Upper lobe of left lung (tissue), 6 donors: ENCODE measurements at places on chromosomes 2 and 18.

DNA sequence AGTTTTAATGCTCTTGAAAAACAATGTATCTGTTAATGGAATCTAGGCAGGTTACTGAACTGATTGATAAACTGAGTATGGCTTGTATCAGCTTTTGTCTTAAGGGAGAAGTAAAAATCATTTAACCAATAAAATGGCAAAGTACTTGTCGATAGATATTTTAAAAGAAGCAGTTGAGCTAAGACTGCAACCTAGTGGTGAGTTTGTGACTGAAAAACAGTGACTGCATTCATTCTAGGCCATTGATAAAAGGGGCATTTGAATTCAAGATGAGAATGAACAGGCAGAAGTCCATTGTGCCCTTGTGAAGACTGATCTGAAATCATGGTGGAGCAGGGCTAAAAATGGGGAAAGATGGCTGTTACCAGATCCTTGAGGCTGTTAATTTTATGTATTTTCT is 59.4 kb upstream of the MSTN start:
- DNase-seq = no peak

GRCh38 chr18:78822949-78823285 is 156.7 kb upstream of the SALL3 start:
- no peak for DNase-seq

DNA sequence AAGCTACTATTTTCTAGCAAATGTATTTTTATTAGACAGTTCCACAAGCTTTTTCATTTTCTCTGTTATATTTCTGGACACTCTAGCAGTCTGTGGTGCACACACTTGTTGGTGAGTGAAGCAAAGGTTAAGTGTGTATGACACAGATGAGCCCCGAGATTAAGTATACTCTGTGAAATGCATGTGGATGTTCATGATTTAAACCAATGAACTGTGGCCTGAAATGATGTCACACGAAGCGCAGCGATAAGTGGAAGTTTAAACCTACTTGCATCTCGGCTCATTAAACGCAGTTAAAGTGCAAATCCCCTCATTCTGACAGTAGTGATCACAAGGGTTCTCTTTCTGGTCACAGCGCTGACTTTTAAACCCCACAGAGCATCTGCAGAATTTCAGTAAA is 1488.8 kb upstream of the NXPH2 start:
- no peak for DNase-seq

DNA sequence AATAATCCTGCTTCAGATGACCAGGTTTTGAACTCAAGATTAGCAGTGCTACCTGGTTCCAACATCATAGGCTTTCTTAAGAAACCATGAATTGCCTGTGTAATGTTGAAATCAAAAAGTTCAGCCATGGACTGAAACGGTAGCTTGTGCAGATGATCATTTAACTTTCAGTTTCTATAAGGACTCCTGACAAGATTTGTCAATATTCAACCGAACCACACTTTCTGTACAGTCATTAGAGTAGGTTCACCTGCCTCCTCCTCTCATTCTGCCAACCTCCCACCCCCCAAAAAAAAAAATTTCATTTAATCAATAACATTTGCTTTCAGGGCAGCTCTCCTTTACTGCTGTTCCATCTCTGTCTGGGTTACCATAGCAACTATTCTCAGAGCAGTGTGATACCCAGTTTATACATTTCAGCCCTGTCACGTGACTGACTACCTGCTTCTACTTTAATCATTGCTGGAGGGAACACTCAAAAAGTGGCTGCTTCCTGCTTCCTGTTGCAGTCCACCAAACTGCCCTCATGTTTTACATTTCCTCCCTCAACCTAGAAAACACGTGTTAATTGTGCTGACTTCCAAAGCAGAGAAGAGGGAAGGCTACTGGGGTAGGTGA is 275.5 kb downstream of the SS18 start:
- DNase-seq = no peak
